ENCODE measurements at places on chromosomes 3 and 15.
A peak's percentile ranks its signal among the peaks of the same experiment; 100 is the strongest.

- peak; percentile 79 for DNase-seq
These were observed 1.1 kb upstream of the SUCLG2 start for GRCh38 chr3:67655364-67656121.

DNA sequence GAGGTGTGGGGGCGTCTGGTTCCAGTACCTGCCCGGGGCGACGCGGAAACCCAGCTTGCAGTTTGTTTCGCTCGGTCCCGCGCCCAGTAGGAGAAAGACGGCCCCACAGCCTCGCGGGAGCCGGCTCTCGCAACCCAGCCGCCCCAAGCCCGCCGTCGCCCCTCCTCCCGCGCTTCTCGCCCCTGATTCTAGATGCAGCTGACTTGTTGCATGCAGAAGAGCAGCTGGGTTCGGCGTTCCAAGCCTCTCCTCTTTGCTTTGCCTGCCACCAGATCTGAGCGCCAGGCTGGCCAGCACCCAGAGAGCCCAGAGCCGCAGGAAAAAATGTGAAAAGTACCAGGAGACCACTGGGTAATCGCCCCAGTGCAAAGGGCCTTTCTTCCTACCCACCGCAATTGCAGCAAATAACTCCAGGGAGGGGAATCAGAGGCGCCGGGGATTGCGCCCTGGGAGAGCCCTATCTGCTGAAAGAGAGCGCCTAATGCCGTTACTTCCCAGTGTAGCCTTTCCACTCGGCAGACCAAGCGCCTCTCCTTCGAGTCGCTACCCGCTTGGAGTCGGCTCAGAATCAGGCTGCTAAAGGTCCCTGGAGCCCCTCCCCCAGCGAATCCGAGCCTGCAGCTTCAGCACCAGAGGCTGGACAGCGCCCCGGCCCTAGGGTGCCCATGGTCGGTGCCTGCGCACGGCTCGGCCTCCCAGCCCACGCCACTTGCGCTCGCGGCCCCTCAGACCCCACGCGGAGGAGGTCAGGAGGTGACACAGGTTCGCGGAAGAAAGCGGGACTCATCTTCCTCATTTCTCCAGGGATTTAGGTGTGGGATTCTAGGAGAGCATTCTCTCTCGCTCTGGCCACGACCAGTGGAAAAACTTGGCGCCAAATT is 15.7 kb upstream of the AEN start:
- DNase-seq = peak; percentile 51

DNA sequence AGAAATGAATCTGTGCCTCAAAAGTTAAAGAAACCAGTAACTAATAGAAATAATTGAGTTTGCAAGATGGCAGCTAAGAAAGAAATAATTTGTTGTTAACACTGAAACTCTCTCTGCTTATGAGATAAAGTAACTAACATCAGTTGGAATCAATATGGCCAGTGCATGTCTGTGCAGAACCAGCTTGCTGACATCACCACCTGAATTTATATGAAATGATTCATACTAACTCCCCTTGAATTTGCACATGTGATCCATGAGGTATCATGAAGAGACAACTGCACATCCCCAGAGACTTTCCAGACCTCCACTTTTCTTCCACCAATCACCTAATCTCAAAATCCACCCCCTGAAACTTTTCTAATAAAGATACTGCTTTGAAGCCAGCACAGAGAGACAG is 10.3 kb upstream of the SLC25A38 start:
- DNase-seq = no peak

GRCh38 chr15:34650177-34650576 is 66.7 kb upstream of the GOLGA8B start:
- DNase-seq = no peak

DNA sequence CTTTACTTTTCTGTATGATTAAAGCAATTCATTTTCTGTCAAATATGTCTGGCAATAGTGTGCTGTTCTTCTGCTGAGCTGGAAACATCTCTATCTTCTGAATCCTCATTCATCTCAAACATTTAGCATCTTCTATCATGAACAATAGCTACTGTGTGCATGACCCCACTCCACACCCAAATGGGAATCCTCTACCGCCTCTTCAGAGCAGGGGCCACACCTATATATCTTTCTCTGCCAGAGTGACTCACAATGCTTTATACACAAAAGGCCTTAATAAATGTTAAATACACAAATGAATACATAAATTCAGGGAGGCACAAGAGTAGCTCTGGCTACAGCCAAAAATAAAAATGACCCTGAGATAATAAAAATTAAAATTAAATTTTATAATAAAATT is 8.0 kb downstream of the ALDH1A2 start:
- no peak for DNase-seq

GRCh38 chr3:168534761-168535160 is 439.0 kb upstream of the GOLIM4 start:
- no peak for DNase-seq

DNA sequence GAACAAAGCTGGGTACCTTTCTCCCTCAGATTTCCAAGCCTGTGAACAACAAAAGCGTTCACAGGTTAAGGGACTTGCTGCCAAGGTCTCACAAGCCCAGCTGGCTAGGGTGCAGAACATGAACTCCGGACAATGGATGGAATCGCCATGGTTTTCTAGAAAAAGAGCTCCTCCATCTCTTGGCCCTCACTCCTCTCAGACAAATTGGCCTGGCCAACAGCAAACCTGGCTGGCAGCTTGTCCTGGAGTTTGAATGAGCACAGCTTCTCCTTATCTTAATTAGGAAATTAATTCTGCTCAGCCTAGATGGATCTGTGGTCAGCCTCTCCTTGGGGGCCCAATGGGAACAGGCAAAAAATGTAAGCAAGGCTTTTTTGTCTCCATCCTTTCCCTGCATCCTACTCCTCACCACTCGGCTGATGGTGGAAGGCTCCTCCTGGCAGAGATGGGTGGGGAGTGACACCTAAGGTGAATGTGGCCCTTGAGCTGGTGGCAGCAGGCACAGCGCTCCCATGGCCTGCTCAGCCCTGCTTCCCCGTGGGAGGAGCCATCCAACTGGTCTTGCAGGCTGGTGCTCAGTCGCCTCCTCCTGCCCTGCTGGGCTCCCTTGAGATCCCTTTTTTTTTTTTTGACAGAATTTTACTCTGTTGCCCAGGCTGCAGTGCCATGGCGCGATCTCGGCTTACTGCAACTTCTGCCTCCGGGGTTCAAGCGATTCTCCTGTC is 5.8 kb downstream of the KLHL25 start:
- DNase-seq = no peak

- DNase-seq = no peak
These were observed 603.6 kb upstream of the NR2F2 start for GRCh38 chr15:95726891-95727290.

DNA sequence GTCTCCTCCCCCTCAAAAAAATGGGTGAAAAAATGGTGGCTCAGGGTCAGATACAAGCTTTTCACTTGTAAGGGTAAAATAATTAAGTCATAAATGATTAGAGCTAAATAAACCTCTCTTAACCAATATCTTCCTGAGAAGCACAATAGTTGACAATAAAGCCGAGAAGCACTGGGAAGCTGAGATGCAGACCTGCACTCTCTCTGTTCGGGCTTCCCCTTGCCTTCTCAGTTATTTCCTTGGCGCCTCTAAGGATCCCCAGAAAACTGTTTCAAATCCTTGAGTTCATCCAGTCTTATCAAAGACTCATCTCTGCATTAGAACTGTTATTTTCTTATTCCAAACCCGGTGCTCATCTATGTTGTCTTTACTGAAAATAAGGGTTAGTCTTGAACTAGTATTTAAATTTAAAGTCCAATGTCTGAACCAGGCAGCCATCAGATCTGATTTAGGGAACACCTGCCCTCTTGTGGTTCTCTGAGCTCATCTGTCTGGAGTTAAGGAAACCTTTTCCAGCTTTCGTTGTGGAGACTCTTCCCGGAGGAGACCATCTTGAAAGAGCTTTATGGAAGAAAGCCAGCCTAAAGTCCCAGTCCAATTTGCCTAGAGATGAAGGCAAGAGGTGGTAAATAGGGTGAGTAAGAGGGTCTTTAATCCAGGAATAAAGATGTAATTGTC is 256.4 kb upstream of the MCTP2 start:
- DNase-seq = no peak

DNA sequence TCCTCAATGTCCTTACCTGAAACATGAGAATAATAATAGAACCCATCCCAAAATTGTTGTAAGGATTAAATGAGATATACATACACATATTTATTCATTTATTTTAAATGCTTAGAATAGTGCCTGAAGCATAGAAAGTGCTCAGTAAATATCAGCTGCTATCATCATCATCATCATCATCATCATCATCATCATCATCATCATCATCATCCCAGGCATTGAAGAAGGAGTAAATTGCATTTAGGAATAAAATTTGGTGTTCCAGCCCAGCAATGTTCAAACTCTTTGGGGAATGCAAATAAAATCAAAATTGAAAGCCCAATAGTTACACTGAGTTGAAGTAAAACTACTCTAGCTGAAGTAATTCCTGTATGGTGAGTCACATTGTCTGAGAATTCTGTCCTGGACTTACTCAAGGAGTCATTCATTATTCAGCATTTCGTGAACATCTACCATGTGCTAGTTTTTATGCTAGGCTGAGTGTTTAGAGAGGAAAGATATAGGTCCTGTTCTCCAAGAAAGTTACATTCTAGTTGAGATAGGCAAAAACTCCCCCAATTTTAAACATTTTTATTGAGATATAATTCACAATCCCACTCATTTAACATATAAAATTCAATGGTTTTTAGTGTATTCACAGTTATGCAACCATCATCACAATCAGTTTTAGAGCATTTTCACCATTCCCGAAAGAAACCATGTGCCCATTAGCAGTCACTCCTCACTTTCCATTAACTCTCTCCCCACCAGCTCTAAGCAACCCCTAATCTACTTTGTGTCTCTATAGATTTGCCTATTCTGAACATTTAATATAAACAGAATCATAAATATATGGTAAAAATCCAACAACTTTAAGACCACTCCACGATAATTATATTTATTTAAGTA is 107.2 kb downstream of the FRMD5 start:
- DNase-seq = no peak

GRCh38 chr3:132399054-132399929 is 18.0 kb upstream of the DNAJC13 start:
- peak; percentile 27 for DNase-seq

DNA sequence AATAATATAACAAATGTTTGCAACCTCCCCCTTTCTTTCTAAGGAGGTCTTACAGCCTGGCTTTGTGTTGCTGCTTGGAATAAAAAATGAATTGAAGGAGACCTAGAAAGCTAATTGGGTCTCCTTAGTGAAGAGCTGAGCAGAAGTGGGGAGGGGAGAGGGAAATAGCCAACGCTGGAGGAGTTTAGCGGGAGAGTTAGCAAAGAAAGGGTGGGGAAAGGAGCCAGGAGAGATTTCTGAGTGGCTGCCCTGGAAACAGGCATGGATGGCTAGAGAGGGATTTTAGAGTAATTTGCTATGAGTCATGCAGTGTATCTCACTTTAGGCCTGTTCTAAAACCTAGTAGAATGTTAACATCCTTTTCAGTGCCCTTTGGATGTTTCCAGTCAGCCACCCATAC is 45.2 kb upstream of the PFN2 start:
- no peak for DNase-seq
